ENCODE measurements at places on chromosomes 13 and 19.

GRCh38 chr13:33316890-33317289 is 31.3 kb upstream of the STARD13 start:
- DNase-seq = no peak

- no peak for DNase-seq
Observed at GRCh38 chr13:59890054-59890453, 273.7 kb downstream of the DIAPH3 start.

- no peak for DNase-seq
Observed at GRCh38 chr13:111330066-111330610, 9.7 kb downstream of the TEX29 start.

DNA sequence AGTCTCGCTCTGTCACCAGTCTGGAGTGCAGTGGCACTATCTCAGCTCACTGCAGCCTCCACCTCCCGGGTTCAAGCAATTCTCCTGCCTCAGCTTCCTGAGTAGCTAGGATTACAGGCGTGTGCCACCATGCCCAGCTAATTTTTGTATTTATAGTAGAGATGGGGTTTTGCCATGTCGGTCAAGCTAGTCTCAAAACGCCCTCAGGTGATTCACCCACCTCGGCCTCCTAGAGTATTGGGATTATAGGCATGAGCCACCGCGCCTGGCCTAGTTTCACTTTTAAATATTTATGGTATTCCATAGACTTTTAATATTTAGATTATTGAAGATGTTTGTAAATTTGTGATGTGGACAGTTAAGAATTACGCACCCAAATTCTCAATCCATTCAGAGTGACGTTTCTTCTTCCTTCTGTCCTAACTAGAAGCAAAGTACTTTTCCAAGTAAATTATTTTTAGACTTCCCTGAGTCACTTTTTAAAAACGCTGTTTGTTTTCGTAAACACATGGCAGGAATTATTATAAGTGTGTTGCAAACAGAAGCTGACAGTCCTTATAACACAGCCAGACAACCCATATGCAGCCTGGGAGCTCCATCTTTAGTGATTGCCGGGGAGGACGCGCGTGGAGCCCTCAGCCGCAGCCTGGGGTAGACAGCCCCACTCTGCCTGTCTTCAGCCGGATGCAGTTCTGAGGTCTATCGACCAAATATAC is 131.7 kb downstream of the ATP11A start:
- no peak for DNase-seq

- DNase-seq = no peak
Observed at GRCh38 chr19:8142513-8142900, 6.9 kb downstream of the FBN3 start.

DNA sequence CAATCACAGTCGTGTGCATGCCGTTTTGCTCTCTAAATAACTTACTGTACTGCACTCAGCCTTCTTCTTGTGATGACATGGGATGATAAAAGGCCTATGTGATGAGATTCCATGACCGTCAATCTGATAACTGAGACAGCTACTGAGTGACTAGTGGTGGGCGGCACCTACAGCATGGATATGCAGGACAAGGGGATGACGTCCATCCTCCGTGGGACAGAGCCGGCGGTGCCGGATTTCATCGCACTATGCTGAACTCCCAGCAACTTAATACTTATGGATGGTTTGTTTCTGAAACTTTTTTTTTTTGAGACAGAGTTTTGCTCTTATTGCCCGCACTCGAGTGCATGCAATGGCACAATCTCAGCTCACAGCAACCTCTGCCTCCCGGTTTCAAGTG is 146.8 kb upstream of the TSHZ3 start:
- DNase-seq = no peak

DNA sequence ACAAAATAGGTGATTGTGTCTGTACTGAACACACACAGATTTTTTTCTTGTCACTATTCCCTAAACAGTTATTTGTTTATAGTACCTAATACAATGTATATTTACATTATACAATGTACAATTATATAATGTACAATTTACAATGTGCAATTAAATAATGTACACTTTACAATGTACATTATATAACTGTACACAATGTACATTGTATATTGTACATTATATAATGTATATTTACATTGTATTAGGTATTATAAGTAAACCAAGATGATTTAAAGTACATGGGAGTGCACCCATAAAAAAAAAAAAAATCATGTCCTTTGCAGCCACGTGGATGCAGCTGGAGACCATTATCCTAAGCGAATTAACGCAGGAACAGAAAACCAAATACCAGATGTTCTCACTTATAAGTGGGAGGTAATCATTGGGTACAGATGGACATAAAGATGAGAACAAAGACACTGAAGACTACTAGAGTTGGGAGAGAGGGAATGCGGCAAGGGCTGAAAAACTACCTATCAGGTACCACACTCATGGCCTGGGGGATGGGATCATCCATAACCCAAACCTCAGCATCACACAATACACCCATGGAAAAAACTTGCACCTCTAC is 68.1 kb downstream of the ABCC4 start:
- DNase-seq = peak; percentile 45

- DNase-seq = peak; percentile 45
Observed at GRCh38 chr19:53808710-53809125, 15.4 kb downstream of the NLRP12 start.

DNA sequence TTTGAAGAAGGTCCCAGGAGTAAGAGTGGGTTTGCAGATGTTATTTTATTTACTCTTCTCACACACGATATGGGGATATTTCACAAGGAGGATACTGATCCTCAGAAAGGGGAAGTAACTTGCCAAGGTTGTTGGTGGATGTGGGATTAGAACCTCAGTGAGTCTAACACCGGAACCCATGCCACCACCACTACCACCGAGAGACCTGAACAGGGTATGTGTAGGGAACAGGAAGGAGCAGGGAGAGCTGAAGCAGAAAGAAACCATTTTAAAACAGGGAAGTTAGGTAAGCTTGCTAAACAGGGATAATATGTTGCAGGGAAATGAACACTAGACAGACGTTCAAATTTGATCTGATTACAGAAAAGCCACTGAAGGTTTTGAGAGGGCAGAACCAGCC is 11.6 kb upstream of the CEACAM3 start:
- no peak for DNase-seq

- DNase-seq = peak; percentile 18
Observed at GRCh38 chr19:56383826-56384605, 9.3 kb downstream of the ZNF582 start.

- no peak for DNase-seq
Observed at GRCh38 chr13:66367356-66367755, 862.8 kb downstream of the PCDH9 start.

GRCh38 chr13:57075588-57075987 is 65.1 kb upstream of the PRR20A start:
- DNase-seq = no peak

- DNase-seq = no peak
Observed at GRCh38 chr13:82458169-82458568, 1424.1 kb downstream of the SLITRK1 start.

GRCh38 chr19:19371059-19371458 is 34.4 kb upstream of the GATAD2A start:
- no peak for DNase-seq

- no peak for DNase-seq
Observed at GRCh38 chr13:112770504-112770903, 80.7 kb downstream of the ATP11A start.

DNA sequence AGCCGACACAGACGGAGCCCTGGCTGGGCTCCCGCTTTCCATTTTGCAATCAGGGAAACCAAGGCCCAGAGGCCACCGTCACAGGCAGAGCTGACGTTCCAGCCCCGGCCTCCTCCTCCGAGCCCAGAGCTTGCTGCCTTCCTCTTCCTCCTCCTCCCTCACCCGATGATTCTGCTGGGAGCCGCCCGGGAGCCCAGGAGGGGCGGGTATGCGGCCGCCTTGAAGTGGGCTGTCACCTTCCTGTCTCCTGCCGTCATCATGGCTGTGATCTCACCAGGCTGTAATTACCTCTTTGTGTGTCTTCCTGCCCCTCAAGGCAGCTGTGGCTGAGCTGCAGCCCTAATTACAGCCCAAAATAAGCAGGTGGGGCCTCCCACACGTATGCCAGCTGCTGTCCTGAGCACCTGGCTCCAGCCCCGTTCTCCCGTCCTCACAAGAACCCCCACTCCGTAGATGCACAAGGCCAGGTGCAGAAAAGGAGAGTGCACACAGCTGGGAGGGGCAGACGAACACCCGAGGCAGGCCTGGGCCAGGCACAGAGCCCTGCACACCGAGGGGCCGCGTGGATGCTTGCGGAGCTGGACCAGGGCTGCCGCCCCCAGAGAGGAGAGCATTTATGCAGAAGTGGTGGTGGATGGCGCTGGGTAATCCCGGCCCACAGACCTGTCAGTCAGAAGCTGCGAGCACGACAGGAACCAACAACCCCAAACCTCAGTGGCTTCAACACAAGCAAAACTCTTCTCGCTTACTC is 4.0 kb downstream of the TPGS1 start:
- peak; percentile 85 for DNase-seq

DNA sequence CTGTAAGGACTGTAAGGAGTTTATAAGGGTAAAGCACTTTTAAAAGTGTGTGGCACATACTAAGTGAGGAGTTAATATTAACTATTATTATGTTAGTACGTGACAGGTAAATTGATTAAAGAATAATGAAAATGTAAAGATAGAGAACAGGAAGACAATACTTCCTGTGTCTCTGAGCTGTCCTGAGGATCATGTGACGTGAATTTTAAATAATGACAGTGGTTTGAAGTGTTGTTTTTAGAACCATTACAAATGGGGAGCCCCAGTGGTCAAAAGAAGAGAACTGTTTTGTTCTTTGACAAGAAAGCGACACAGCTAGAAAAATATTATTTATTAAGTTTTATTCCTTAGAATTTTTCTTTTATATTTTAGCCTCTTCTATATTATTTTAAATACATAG is 241.2 kb upstream of the STARD13 start:
- DNase-seq = no peak

GRCh38 chr19:30932854-30933253 is 416.4 kb downstream of the TSHZ3 start:
- no peak for DNase-seq

DNA sequence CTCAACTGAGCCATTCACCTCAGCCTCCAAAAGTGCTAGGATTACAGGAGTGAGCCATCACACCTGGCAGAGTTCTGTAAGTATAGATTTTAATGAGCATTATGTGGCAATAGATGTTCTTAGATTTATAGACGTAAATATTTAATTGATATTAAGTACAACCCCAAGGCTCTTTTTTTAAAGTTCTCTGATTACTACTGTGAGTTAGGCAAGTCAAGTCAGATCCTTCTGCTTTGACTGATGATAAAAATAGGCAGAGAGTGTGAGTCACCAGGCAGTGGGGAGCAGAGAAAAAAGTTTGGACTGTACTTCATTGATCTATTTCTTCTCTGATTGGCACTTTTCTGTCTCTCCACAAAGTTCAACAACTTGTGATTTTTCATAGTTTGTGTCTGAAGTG is 1379.9 kb downstream of the UQCRFS1 start:
- DNase-seq = no peak

GRCh38 chr13:110965038-110965754 is 50.3 kb upstream of the ANKRD10 start:
- DNase-seq = peak; percentile 58

DNA sequence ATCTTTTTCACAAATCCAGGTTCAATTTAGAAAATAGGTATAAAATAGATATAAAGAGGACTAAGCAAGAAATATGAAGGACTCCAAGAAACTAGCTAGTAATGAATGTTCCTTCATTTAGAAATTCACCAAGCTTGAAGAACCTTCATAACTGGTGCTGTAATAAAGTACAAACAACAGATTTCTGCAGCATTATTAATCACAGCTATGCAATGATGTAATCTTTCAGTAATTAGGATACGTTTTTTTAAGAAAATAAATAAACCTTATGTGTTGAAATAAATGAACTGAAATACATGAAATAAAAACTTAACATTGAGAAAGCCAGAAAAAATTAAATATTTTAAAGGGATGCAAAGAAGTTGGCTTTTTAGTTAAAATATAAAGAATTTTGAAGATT is 236.1 kb downstream of the RGCC start:
- DNase-seq = peak; percentile 31

- no peak for DNase-seq
Observed at GRCh38 chr19:17532116-17532515, 20.7 kb downstream of the PGLS start.

- peak; percentile 25 for DNase-seq
Observed at GRCh38 chr19:29263305-29264135, 50.6 kb upstream of the UQCRFS1 start.

- no peak for DNase-seq
Observed at GRCh38 chr13:33026489-33027152, 10.4 kb downstream of the KL start.

DNA sequence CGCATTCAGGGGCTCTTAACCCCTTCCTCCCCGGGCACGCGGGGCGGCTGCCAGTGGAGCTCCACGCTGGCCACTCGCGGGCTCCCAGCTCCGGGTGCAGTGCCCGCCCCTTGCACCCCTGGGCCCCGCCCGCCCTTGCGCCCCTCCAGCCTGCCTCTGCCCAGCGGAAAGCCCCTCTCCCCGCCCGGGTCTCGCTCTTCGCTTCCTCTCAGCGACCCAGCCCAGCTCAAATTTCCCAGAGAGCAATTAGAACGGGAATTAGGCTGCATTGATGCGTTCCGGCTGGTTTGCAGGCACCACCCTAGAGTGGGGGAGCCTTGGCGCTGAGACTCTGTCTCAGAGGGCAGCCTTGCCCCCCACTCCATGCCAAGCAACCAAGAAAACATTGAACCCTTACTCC is 1.8 kb upstream of the GSX1 start:
- no peak for DNase-seq

- no peak for DNase-seq
Observed at GRCh38 chr13:90321281-90321931, 1026.1 kb upstream of the MIR17HG start.

DNA sequence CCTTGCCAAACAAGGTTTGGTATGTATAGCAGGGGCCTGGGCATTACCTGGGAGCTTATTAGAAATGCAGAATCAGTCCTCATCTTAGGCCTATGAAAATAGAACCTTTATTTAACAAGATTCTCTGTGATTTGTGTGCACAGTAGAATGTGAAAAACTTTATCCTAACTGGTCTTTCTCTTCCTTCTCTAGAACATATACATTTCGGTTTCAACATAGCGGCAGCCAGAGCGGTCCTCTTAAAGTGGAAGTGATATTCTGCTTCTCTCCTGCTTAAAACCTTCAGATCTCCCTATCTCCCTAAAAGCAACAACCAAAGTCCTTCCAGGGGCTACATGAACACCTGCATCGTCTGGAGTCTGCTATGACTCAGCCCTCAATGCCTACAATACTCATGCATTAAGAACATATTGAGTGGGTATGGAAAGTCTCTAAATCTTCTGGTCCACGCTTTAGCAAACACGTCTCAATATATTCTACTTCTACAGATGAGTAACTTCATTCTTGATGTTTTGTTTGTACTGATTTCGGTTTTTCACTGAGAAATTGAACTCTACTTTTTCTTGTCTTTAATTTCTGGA is 84.5 kb downstream of the SPRY2 start:
- no peak for DNase-seq

- peak; percentile 45 for DNase-seq
Observed at GRCh38 chr19:45164577-45165335, 4.0 kb upstream of the NKPD1 start.

All from fibroblast of skin of right quadriceps (primary cell).